ENCODE measurements at places on chromosomes 11 and 22.
A peak's percentile ranks its signal among the peaks of the same experiment; 100 is the strongest.

- no peak for DNase-seq
Observed at GRCh38 chr11:9922806-9923205, 258.9 kb downstream of the SWAP70 start.

- no peak for DNase-seq
Observed at GRCh38 chr11:120228794-120229384, 11.1 kb upstream of the POU2F3 start.

DNA sequence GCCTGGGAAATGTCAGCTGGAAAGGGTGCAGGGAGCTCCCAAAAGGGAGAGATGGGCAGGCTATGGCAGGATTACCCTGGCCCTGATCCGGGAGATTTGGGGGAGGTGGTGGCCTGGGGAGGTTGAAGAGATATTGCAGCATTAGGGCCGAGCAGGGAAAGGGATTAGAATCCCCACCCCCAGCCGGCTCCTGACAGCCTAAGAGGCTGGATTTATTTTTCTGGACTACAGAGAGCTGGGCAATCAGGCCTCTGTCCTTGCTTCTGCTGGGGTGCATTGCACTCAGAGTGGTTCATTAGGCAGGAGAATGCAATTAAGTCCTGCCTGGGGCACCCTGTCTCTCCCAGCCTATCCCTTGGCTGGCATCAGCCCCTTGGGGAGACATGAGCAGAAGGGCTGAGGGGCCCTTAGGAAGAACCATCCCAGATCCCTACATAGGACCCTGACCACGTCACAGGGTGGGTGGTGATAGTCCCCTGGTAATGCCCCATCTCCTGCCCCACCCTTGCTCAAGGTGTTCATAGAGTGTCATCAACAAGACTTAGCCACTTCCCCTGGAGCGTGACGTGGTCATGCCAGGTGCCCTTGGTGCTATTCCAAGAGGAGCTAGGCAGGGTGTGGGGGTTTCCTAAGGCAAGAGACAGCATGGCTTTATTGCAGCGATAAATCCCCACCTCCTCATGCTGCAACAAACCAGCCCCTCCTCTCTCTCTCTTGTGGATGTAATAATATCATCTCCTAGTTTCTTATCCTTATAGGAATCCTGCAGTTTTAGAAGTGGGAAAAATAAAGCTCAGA lies 38.4 kb upstream of the KLHL35 start:
- DNase-seq, result no peak

GRCh38 chr11:64206457-64207255 lies at the start of gene FERMT3:
Gene FERMT3 (plus strand): TSS chr11:64206721. CDS start chr11:64207365, 644 bp downstream.
- DNase-seq, result peak; percentile 92
